ENCODE measurements at places on chromosomes 4 and X.
A peak's percentile ranks its signal among the peaks of the same experiment; 100 is the strongest.

DNA sequence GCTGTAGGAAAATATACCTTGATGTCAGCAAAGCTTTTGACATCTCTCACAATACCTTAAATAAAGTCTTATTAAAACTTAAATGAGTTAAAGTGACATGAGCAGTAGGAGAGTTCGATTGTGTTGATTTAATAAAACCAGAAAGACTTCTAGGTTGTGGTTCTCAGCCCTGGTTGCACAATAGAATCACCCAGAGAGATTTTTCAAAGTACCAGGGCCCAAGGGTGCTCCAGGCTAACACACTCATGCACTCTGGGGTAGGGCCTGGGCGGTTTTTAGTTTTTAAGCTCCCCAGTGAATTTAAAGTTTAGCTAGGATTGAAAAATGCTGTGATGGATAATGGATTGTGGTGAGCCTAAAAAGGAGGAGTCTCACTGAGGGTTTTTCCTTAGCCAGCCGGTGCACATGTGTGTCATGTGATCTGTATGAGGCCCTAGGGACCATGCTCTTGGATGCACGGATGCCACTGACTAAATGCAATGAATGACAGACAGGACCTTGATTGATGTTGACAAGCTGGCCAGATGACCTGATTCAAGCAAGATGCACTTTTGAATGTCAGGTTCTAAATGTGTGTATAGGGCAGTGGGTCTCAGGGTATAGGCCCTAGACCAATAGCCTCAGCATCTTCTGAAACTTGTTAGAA is 185.0 kb downstream of the PTTG2 start:
- peak; percentile 76 for DNase-seq

DNA sequence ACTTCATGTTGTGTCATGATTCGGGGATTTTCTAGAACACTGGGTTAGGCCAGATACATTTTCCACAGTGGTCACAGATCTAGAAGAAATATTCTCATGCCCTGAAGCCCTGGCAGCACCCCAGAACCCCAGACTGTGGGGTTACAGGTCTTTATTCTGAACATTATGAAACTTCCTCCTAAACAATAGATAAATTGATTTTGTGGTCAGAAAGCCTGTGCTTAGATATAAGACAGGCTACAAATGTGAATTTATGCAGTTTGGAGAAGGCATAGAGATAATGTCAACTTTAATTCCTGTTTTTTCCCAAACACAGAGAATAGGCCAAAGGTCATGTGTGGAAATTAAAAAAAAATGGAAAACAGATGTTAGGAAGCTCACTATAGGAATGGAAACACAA is 492.9 kb downstream of the SPRY1 start:
- DNase-seq: peak; percentile 63

DNA sequence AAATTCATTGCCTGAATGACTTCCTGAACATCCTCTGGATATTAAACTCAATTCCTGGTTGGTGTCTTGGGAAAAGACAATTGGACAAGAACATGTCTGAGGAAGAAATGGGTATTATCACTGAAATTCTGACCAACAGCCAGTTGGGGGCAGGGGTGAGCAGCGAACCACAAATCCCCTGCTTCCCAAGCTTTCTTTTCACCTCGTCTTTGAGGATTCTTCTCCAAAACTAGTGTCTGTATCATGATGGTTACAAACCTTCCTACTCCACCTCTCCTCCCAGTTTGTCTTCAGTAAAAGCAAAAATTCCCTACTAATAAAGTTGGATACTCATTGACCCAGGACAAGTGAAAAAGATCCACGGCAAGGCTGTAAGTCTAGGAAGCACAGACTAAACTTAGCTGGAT is 48.3 kb upstream of the WDR1 start:
- peak; percentile 51 for DNase-seq

DNA sequence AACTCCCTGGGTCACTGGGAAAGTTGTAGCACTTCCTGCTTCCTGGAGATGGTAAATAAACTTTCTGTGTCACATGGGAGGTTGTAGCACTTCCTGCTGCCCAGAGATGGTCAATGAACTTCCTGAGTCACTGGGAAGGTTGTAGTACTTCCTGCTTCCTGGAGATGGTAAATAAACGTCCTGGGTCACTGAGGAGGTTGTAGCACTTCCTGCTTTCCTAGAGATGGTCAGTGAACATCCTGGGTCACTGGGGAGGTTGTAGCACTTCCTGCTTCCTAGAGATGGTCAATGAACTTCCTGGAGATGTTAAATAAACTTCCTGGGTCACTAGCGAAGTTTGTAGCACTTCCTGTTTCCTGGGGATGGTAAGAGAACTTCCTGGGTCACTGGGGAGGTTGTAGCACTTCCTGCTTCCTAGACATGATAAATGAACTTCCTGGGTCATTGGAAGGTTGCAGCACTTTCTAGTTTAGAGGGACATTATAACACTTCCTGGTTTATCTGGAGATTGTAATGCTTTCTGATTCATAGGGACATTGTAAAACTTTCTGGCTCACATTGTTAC is 62.3 kb upstream of the CD99 start:
- no peak for DNase-seq

DNA sequence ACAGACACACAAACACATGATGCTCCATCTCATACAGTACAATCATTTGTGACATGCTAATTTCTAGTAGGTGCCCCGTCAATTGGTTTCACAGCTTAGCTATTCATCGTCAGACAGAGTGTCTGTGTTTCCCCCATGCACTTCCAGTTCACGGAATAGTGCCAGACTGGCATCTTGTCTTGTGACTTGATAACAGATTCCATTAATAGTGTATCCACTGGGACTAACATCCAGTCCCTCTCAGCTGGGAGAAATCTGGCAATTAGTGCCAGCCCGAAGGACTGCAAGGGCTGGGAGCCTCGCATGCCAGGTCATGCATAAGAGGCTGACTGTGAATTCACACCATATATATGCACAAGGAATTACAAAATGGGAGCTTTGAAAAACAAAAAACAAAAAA is 20.2 kb upstream of the GATB start:
- DNase-seq: no peak

- DNase-seq: peak; percentile 28
Measured at GRCh38 chr4:11548597-11549082, 119.9 kb upstream of the HS3ST1 start.

- peak; percentile 44 for DNase-seq
Measured at GRCh38 chr4:66357316-66357715, 687.0 kb upstream of the EPHA5 start.

- DNase-seq: no peak
Measured at GRCh38 chrX:52874661-52875060, 6.8 kb upstream of the XAGE3 start.

GRCh38 chrX:114964374-114964773 is 53.0 kb downstream of the IL13RA2 start:
- peak; percentile 21 for DNase-seq

GRCh38 chr4:119284876-119285780 is 36.8 kb downstream of the FABP2 start:
- peak; percentile 45 for DNase-seq

GRCh38 chr4:172207886-172208285 is 394.7 kb downstream of the GALNTL6 start:
- no peak for DNase-seq

DNA sequence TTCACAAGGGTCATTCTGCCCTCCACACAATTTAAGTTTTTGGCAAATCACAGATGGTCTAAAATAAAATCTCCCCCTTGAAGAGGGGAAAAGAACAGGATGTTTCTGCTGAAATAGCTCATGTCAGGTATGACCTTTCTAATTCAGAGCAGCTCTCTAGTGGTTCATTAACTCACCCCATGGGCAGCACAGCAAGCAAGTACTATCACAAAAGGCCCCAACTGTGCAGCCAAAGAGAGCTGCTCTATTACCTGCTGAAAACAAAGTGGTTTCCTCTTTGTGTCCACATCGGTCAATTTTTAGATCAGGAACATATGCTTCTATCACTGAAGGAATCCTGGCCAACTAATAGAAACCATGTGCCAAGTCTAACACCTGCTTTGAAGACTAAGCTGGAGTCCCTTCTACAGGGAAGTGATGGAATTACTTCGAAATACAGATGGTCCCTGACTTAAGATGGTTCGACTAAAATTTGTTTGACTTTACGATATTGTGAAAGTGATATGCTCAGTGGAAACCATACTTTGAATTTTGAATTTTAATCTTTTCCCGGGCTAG is 164.3 kb downstream of the ENOX2 start:
- no peak for DNase-seq

- DNase-seq: peak; percentile 75
Measured at GRCh38 chr4:112058433-112058832, 86.8 kb upstream of the FAM241A start.

- no peak for DNase-seq
Measured at GRCh38 chr4:174201871-174202270, 81.6 kb downstream of the FBXO8 start.

GRCh38 chr4:108247387-108248049 is 78.8 kb upstream of the LEF1 start:
- no peak for DNase-seq

- peak; percentile 78 for DNase-seq
Measured at GRCh38 chrX:49155243-49155899, 7.2 kb upstream of the MAGIX start.

DNA sequence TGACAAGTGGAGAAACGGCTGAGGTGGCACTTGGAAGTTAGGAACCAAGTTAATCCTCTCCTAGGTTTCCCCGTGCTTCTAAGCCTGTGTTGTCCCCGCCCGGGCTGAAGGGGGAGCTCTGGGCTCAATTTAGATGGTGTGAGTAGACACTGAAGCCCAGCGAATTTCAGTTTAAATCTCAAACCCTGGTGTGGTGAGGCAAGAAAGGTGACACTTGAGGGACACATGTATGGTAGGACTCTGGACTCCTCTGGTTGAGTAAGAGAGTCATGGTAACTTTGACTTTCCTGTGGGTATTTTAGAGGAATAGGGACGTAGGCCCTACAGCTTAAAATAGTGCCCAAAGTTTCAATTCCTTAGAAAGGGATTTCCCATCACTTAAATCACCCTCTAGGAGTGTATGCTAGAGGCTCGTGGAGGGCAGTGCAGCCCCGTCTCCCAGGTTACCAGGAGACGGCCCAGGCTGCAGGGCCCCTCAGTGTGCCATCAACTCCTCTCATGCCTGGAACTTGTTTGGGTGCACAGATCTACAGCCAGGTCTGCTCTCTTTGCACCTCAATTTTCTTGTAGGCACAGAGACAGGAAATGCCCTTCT is 24.0 kb downstream of the HAND2 start:
- peak; percentile 61 for DNase-seq

GRCh38 chr4:142567620-142568451 is 278.3 kb downstream of the INPP4B start:
- DNase-seq: peak; percentile 17

DNA sequence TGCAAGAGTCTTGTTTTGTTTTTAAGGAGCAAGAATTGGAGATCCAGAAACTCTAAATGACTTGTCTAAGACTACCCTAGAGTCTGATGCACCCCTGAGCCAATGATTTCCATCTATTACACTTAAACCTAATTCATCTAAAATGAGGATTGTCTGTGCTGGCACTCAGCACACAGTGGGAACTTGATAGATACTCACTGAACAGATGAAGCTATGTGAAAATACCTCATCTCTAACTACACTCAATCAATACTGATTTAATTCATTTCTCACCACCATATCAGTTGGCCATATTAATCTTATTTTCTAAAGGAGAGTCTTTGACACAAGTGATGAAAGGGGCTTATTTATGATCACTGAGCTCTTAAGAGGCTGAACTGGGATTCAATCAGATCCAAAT is 262.1 kb downstream of the HS3ST1 start:
- DNase-seq: no peak

GRCh38 chr4:55136634-55137033 is 11.2 kb upstream of the KDR start:
- DNase-seq: no peak

DNA sequence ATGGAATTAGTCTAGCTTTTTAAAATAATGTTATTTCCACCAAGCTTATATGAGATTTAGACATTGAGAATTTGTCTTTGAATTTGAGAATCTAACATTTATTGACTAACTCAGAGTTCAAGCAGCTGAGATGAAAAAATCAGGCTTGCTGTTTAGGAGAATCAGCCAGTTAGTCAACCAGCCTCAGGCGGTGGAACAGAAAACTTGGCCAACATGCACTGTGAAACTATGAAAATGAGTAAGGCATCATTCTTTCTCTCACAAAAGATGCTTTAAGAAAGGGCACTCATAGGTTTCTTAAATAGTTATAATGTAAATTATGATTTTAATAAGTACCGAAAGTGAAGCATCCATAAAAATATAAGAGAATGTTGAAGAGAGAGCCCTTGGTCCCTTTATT is 84.2 kb downstream of the NFKB1 start:
- no peak for DNase-seq
